Right renal pelvis (tissue), 4 donors: ENCODE measurements at places on chromosomes 6 and 20. TPM values are rescaled to one million over a fixed set of nuclear protein-coding genes. Genes with fewer than 3 reads are reported as not detected.

GRCh38 chr6:79602859-79603258 lies 28.3 kb upstream of the SH3BGRL2 start:
- no peak for DNase-seq

GRCh38 chr6:8131265-8131897 lies 29.0 kb upstream of the EEF1E1 start:
- DNase-seq, result peak; percentile 56

C6orf58 gene
- polyA plus RNA-seq, result 1.2 TPM

TRIM10 gene
- 0.64 TPM for polyA plus RNA-seq

DNA sequence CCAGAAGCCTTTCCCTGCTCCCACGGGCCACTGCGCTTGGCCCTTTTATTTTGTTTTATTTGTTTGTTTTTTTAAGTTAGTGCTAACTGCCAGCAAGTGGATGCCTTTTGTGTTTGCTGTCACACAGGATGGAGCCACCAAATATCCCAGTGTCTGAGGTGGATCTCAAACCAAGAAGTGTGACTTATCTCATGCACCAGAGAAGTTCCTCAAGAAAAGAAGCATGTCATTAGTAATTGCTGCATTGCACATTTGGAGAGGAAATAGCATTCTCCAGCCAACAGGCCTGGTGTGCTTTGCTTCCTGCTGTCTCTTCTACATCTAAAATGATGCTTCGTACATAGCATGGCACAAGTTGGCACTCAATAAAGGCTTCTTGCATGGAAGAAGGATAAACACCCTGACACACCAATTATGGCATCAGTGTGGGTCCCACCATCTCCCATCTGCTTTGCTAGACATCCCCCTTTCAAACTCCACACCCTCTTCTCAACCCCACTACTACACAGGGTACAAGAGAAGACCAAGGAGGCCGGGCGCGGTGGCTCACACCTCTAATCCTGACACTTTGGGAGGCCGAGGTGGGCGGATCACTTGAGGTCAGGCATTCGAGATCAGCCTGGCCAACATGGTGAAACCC lies 1.9 kb upstream of the ATP9A start:
- no peak for DNase-seq

- no peak for DNase-seq
Measured at GRCh38 chr6:143629104-143630080, 48.4 kb upstream of the PHACTR2 start.

DNA sequence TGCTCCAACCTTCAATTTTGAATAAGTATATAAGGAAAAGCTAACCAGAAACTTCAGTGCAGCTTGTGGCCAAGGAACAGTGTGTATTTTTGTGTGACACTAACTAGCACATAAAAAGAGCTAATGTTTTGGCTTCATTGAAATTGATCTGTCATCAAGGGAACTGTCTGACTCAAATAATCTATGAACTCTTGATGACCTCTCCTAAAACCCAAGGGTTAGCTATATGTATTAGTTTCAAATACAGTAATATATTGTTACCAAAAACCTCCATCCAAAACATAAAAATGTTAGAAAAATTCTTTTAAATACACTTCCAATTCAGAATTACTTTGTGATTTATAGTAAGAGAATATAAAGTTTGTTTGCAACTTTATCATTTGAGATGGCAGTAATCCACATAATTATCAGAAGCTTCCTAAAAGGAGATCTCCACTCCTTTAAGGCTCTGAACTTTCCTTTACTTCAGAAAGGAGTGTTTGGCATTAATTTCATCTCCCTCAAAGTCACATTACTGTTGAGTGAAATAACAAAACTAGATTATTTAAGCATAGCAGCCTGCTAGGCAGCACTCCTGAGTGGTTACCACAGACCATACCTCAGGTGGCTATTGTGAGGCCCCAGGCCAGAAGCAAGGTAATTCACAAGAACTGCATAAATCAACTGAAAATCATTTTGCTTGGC lies 46.3 kb upstream of the HSF2 start:
- DNase-seq, result no peak

DNA sequence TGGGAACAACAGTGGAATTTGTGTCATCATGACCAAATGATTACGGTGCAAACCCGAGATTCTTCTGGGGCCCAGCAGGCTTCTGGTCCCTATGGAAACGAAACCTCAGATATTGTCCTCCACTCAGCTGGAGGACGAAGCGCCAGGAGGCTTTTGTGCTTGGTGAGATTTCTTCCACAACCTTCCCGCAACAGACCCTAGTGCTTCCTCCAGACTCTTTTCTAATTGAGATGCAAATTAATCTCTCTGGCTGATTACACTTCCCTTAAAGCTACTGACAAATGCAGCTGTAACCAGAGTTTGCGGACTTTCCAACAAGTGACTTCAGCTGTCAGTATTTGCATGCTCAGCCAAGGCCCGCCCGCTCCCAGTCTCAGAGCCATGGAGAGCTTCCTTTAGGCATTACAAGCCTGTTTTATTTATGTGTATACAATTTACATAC lies 96.0 kb downstream of the INSM1 start:
- DNase-seq, result no peak

TLDC2 gene
- polyA plus RNA-seq, result 1.6 TPM

- DNase-seq, result no peak
Measured at GRCh38 chr20:45157962-45158361, 16.7 kb upstream of the PI3 start.

GRCh38 chr6:81003156-81003555 lies 749.3 kb downstream of the TENT5A start:
- no peak for DNase-seq

OGFR gene
- 25.8 TPM for polyA plus RNA-seq

CCHCR1 gene
- polyA plus RNA-seq, result 33.6 TPM
